ENCODE measurements at places on chromosomes 6 and 20.
A peak's percentile ranks its signal among the peaks of the same experiment; 100 is the strongest.

DNA sequence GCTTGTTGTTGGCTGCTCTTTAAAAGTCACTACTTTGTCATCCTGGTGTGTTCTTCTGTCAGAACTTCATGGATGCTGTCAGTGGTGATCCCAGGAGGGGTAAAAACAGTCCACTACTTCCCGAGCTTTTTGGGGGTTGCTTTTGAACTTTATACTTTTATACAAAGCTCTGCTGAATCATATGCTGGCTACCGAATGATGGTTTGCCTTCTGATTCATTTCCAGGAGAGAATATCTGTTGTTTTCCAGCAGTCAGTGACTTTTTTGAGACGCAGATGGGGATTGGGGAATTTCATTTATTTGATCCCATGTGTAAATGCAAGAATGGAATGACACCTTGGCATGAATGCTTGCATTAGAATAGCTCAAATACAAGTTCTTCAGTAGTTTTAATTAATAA lies 32.7 kb upstream of the COL10A1 start:
- no peak for DNase-seq

GRCh38 chr6:89375427-89376267 lies 23.1 kb upstream of the UBE2J1 start:
- DNase-seq = no peak

- DNase-seq = no peak
Observed at GRCh38 chr6:130810307-130811030, 16.7 kb upstream of the SMLR1 start.

DNA sequence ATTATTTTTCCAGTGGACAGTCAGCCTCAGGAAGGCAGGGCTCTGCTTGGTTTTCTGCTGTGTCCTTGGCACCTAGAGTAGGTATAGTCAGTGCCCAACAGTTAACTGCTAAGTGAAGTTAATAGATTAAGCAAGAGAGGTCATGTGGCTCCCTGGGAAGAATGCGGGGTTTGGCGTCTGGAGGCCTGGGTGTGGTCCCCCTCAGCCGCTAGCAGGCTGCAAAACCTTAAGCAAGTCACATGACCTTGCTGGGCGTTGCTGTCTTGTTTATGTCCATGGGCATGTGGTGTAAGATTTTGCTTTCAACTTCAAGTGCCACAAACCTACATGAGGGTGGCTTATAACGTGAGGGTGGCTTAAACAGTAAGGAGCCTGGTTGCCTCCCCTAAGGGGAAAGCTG lies 75.5 kb upstream of the SCP2D1 start:
- DNase-seq = no peak

- DNase-seq = no peak
Observed at GRCh38 chr6:167146135-167146534, 11.6 kb downstream of the GPR31 start.

- no peak for DNase-seq
Observed at GRCh38 chr20:43046966-43047365, 142.7 kb downstream of the PTPRT start.

DNA sequence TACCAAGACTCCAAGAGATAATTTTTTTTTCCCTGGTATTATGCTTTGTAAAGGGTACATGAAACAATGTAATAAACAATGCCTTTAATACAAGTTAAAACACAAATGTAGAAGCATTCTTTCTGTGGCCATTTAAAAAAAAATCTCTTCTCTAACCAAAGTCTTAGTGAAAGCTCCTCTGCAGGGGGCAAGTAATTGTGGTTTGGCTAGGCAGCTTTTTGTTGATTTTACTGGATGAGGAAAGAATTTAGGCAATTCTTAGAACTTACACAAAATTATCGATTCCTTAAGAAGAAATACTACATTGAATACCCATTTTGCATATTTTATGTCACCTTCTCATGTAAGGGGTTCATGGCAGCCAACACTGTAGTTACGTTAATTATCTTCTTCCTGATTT lies 12.4 kb downstream of the TFB1M start:
- no peak for DNase-seq

DNA sequence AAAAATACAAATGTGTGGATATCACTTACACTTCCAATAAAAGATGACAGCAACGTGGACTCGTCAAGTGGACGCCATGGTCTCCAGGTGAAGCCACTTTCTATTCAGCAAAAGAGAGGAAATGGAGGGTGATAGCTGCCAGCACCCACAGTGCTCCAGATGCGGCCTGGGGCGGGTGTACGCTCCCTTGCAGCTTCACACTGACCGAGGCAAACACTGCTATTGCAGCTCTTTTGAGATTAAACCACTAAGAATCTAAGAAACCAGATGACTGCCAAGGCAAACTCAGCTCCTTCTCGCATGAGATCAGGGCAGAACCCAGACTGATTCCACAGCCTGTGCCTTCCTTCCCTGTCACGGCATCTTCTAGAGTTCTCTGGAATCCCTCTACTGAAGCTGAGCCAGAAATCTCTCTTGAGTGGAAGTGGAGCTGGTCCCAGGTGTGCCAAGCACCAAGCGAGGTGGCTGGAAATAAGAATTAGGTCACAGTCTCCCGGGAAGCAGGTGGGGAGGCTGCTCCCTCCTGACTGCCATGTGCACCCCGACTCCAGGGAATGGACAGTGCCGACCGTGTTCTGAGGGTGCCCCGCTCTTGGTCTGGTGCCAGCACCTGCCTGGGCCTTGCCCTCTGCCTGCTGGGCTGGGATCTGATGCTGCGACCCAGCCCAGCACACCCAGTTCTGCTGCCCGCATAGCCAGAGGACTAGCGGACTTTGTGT lies 90.1 kb upstream of the AFDN start:
- no peak for DNase-seq

DNA sequence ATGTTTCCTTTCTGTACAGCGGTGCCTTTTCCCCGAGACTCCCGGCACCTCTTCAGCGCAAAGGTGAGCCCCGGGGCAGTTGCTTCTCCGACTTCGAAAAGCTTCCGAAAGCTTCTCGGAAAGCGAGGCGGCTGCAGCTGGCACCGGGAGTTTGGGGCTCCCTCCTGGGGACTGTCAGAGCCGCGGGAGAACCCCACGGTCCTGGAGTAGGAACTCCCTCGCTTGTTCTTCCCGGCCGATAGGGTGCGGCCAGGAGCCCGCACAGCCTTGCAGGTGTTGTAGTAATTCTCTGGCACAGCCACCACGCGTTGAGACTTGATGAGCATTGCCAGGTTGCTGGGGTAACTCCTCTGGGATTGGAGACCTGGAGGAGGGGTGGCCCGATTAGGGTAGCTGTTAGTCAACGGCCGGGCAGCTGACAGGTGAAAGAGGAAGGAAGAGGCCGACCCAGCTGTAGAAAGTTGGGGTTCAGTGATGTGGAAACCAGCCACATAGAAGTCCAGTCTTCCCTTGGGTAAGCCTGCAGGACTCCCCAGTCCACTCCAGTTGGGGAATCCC lies 721 bp downstream of the KDM1B start:
- DNase-seq = peak; percentile 76

DNA sequence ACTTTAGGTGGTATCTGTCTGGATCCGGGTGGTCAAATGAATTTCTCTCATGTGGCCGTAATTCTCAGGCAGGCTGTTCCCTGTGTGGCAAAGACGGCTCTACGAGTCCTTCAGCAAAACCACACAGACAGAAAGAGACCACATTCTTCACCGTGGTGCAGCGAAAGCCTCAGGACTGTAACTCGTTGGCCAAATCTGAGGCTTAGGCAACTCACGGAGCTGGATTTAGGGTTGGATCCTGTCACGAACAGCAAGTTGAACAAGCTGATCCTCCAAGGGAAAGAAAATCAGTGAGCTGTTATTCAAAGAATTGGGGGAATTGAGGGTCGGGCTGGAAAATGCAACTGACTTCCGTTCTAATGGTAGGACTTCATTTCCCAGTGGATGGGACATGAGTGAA lies 167.4 kb downstream of the ZMYND8 start:
- no peak for DNase-seq

DNA sequence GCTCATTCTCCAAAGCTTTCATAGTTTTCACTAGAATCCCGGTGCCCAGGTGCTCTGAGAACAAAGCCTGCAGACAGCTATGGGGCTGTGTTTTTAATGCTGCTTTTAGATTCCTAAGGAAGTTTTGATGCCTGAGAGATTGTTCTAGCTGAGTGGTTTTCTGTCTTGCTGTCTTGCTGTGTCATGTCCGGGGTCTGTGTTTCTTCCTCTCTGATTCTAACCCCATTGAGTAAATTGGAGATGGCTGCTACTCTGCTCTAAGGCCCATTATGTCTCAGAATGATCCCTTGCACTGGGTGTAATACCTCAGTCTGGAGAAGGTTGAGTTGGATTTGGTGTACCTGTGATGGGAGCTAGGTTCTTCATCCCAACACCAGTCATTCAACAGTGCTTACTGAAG lies 63.4 kb downstream of the ARID1B start:
- no peak for DNase-seq

GRCh38 chr6:67131827-67132226 lies 1424.8 kb upstream of the EYS start:
- no peak for DNase-seq

GRCh38 chr6:21071780-21072468 lies 521.6 kb upstream of the SOX4 start:
- DNase-seq = no peak

- no peak for DNase-seq
Observed at GRCh38 chr6:158321960-158322359, 9.7 kb downstream of the TULP4 start.

DNA sequence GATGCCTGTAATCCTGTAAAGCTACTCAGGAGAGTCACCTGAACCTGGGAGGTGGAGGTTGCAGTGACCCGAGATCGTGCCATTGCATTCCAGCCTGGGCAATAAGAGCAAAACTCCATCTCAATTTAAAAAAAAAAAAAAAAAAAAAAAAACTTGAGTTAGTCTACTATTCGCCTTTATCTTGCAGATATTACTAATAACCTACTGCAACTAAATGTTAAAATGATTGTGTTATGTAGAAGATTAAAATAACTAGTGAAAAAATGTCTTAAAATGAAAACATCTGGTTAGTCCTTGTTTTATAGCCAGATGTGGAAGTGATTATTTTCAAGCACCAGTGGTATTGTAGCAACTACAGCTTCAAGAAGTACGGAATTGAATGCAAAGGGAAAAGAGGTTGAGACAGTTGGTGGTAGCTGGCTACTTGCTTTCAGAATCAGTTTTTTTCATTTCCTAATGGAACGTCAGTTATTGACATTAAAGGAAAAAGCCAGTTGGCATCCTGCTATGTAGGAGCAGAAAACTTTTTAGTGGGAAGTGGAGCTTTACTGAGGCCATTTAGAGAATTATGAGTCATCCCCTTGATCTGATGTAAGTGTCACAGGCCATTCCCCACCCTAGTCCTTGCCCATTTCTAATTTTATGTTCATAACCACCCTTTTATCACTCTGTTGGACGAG lies 43.8 kb upstream of the DYNLRB1 start:
- DNase-seq = no peak

- DNase-seq = no peak
Observed at GRCh38 chr6:170205534-170206316, 85.2 kb downstream of the DLL1 start.

GRCh38 chr6:94045099-94045829 lies 625.9 kb upstream of the EPHA7 start:
- DNase-seq = no peak

DNA sequence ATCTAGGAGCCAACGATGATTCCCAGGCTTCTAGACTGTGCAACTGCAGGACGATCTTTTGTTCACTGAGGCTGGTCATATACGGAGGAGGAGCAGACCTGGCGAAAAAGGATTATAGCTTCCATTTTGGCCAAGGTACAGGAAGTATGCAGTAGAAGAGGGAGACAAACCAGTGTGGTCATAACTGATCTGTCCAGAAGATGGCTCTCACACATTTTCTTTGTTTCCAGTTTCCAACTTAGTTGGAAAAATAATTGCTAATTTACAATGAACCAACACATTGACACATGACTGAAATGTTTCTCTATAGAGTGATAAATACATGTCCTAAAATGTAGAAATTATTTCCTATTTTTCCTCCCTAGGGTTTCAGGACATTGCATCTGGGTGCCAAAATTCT lies 364.1 kb upstream of the BTBD3 start:
- DNase-seq = peak; percentile 29

GRCh38 chr20:57079031-57080005 lies 187.1 kb downstream of the BMP7 start:
- no peak for DNase-seq

DNA sequence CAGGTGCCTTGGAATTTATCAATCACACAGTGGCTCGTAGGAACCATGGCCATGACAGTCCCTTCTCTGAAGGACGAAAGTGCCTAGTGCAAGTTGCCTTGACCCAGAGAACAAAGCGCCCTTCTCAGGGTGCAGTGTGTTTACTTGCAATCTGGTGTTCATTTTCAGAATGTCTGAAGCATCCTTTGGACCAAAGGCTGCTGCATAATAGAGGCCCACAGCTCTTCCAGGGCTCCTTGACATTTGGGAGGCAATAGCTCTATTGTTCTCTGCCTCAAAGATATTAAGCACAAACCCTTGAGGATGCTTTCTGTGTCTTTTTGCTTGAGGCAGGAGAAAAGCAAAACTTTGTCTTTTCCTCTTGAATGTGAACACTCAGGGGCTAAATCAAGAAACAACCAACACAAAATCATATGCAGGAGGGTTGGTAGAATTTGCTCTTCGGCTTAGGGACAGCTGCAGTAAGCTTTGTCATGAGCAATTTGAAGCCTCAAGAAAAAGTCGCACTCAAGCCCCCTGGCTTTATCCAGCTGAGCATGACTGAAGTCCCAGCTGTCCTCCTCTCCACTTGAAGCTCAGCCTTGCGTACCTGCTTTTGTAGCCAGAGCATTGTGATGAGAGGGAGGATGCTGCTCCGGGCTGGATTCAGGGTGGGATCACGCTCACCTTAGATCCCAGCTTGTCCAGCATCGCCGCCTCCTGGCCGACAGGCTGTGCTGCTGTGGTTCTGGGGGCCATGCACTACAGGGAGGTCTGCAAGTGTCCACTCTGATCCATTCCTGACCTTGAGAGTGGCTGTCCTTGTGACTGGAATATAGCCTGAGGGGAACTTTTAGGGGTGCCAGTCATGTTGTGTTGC lies 495.4 kb downstream of the CDH26 start:
- DNase-seq = no peak

DNA sequence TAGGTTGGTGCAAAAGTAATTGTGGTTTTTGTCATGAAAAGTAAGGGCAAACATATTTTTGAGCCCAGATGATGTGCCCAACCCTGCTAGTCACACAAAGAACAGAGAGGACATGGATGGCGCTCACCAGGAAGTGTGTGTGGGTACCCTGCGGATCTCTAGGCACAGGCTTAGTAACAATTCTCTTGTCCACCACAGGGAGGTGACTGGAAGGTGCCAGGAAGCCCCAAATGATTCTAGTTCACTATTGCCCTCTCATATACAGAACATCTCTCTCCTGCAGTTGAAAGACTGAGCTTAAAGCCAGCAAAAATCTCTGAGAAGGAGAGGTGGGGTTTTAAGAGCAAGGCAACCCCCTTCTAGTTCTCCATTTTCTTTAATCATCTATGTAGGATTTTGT lies 272.1 kb upstream of the TAB2 start:
- DNase-seq = no peak

- DNase-seq = no peak
Observed at GRCh38 chr6:38910207-38910606, 138.4 kb upstream of the GLP1R start.

- DNase-seq = no peak
Observed at GRCh38 chr20:52291109-52291508, 99.5 kb upstream of the ZFP64 start.
